ENCODE measurements at places on chromosomes 11 and 22. TPM values are rescaled to one million over a fixed set of nuclear protein-coding genes. Genes with fewer than 3 reads are reported as not detected.

SCGB1C1 gene
- not detected for total RNA-seq

OR8K1 gene
- not detected for total RNA-seq

SSTR3 gene
- total RNA-seq = 0.12 TPM

DMC1 gene
- 6.5 TPM for total RNA-seq

DBX1 gene
- total RNA-seq = not detected

NTM gene
- 82.5 TPM for total RNA-seq

OR8G5 gene
- not detected for total RNA-seq

TRIM49C gene
- not detected for total RNA-seq

ASCL2 gene
- total RNA-seq = not detected

MEI1 gene
- 2.1 TPM for total RNA-seq

NAV2 gene
- 19.9 TPM for total RNA-seq

MYO18B gene
- total RNA-seq = not detected

C11orf87 gene
- total RNA-seq = not detected

CLDN5 gene
- 1.1 TPM for total RNA-seq

TECTA gene
- total RNA-seq = 0.87 TPM

FIBIN gene
- 65.4 TPM for total RNA-seq

CRYBB3 gene
- total RNA-seq = not detected

ANGPTL5 gene
- not detected for total RNA-seq

CCDC188 gene
- 2.3 TPM for total RNA-seq

MMP12 gene
- total RNA-seq = not detected

OR10A2 gene
- not detected for total RNA-seq
